ENCODE measurements at places on chromosomes 4 and X.

- no peak for DNase-seq
These were observed 48.3 kb downstream of the ZAR1 start for GRCh38 chr4:48538358-48538757.

GRCh38 chr4:153021276-153021675 lies 85.2 kb downstream of the FHDC1 start:
- DNase-seq, result no peak

GRCh38 chrX:4579999-4580398 lies 866.5 kb upstream of the PRKX start:
- DNase-seq, result no peak

DNA sequence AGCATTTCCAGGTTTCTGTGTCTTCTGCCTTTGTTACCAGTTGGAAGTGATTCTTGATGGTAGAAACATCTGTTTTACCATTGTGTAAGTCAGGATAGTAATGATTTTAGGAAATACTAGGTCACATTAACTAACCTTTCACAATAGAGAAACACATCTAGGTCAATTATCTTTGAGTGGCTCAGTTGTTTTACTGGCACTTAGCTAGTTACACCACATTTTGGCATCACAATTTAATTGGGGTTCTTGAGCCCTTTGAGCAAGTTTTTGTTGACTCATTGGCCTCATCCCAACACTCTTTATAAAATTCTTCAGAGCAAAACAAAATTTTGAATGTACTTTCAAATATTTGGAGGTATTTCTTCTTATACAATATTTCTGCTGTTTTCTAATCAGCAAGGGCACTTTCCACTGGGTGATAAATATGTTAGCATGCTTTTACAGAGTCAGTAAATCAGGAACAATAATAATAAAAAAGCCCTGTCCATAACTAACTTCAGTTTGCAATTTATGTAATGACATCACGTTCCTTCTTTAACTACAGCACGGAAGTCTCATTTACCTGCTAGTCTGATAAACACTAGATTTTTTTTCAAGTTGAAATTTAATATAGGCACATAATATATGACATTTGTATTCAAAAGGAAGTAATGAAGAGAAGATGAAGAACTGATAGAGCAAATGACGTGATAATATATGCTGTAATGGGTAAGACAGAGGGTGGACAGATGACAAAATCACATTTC lies 64.8 kb upstream of the GK2 start:
- no peak for DNase-seq

DNA sequence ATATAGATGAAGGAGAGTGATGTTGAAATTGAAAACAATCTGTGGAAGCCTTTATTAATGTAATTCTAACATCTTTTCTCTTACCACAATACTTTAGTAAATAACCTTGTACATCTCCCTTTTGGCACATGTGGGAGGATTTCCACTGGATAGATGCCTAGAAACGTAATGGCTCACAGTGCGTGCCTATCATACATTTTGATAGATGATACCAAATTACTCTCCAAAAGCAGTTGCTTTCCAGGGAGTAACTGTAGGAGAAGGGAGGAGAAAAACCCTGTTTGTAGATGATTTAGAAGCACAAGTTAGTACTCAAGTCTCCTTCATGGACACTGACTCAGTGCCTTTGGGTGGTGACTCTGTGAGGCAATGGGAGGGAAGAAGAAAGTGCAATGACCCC lies 476.3 kb downstream of the CCSER1 start:
- DNase-seq, result no peak

- DNase-seq, result no peak
These were observed 84.2 kb downstream of the CNOT6L start for GRCh38 chr4:77734928-77735327.

GRCh38 chr4:184389978-184390900 lies 84.1 kb downstream of the IRF2 start:
- DNase-seq, result no peak

GRCh38 chr4:153518001-153518400 lies 51.8 kb downstream of the TMEM131L start:
- DNase-seq, result no peak

DNA sequence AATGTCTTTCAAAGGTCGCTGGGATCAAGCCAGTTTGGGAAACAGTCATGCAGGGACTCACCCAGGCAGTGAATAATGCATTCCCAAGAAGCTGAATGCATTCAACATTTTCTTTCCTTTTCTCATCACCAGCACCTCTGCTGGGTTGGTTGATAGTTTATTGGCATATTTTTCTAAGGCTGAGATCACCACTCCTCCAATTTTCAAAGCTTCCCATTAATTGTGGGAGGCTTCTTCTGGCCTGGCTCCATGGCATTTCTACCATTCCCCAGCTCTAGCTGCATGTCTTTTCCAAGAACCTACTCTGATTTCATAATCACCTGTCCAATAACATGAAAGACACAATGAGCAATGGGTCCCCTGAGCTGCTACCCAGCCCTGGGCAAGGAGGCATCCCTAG lies 35.8 kb downstream of the CHRDL1 start:
- DNase-seq, result no peak

DNA sequence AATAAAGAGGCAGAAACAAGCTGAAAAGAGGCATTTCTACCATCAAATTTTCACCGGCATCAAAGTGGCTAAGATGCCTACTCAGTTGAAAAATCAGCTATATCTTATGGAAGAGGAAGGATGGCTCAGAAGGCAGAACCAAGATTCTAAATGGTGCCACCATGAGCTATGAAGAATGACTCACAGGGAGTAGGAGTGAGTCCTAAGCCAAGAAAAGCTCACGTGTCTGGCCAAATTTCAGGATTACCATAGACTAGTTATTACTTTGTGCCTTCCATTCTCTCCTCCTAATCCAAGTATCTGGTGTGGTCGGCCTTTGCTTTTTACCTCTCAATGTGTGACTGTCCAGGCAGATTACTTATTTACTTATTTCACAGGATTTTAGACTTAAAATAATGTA lies 54.8 kb downstream of the BMP3 start:
- DNase-seq, result no peak

DNA sequence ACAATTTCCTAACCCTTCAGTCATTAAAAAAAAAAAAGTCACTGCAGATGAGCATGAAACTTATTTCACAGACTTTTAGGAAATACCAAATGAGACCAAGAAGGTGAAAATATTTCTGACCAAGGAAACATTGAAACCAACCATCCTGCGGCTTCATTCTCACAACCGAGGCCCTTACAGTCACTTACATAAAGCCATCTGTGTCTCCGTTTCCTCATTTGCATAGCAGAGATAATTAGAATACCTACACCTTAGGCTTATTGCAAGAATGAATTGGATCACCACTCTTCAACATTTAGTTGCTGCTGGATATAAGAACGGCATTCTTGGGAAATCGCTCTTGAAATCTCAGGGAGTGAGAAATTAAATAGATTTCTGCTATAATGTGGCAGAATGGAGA lies 356.2 kb downstream of the HS3ST1 start:
- DNase-seq, result no peak

DNA sequence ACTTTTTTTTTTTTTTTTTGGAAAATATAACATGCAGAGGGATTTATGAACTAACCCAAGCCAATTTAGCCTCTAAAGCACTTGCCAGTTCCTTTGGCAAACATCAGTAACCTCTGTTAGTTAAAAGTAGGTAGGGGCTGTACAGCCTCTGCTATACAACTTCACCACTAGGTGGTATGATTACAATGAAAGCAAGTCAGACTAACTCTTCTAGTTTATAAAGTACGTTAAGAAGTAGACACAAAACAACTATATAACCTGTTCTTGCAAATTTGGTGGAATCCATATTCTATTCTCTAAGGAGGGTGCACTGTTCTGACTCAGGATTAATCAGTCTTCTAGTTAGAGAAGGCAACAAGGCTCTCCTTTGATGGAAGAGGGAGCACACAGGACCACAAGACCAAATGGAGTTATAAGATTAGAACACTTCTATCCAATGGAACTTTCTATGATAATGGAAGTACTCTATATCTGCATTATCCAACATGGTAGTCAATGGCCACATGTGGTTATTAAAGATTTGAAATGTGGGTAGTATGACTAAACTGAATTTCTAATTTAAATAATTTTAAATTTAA lies 12.8 kb downstream of the AIMP1 start:
- no peak for DNase-seq

GRCh38 chr4:95155759-95156451 lies 392.9 kb downstream of the UNC5C start:
- no peak for DNase-seq

DNA sequence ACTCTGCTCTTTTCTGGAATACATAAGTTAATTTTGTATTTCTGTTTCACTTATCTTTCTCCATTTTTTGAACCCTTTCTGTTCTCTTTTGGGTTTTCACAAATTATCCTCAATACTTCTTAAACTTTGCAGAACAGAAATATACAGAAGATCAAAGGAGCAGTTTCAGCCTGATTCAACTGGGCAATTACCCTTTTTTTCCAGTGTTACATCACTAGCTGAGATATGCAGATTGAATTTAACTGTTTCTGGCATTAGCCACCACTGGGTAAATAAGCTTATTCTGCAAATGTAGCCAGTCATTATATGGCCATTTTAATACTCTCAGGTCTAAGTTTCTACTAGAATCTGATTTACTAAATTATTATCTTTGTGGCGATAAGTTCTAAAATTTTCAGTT lies 66.9 kb upstream of the GRID2 start:
- DNase-seq, result no peak

- DNase-seq, result no peak
These were observed 96.5 kb downstream of the CHRDL1 start for GRCh38 chrX:110699109-110699508.

GRCh38 chrX:639151-639550 lies 8.6 kb downstream of the SHOX start:
- no peak for DNase-seq

GRCh38 chr4:1851575-1852410 lies 4.2 kb downstream of the LETM1 start:
- no peak for DNase-seq

DNA sequence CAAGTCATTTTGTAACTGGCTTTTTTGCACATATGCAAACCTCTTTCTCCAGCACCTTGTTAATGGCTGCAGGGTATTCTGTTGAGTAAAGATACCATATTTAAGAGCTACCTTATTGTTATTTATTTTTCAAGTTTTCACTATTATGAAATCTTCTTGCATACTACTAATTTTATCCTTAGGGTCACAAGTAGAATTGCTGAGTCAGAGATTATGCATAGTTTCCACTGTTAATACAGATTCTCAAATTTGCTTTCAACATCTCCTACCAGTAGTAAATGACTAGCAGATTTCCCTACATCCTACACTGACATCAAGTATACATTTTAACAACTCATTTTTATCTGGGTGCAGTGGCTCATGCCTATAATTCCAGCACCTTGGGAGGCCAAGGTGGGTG lies 112.6 kb downstream of the RELL1 start:
- no peak for DNase-seq

GRCh38 chr4:23422878-23423277 lies 467.0 kb downstream of the PPARGC1A start:
- no peak for DNase-seq

- no peak for DNase-seq
These were observed 276.1 kb downstream of the NR3C2 start for GRCh38 chr4:148166132-148166591.

DNA sequence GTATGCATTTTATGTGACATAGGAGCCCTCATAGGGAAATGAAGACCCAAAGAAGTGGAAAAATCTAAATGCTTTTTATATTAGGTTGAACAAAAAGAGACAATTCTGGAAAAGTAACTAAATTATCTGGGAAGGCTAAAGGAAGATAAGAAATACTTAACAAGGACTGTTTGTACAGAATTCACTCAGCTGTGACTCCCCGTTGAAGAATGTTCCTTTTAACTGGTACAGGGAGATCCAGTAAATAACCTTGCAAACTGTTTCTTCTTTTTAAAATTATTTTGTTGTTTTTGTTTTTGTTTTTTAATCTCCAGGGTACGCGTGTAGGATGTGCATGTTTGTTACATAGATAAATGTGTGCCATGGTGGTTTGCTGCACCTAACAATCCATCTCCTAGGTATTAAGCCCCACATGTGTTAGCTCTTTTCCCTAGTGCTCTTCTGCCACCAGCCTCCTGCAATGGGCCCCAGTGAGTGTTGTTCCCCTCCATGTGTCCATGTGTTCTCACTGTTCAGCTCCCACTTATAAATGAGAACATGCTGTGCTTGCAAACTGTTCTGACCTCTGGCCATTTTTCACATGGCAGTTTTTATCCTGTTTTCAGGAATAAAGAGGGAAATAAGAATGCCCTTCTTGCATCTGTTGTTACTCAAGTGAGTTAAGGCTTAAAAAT lies 81.7 kb downstream of the PWWP3B start:
- DNase-seq, result no peak

DNA sequence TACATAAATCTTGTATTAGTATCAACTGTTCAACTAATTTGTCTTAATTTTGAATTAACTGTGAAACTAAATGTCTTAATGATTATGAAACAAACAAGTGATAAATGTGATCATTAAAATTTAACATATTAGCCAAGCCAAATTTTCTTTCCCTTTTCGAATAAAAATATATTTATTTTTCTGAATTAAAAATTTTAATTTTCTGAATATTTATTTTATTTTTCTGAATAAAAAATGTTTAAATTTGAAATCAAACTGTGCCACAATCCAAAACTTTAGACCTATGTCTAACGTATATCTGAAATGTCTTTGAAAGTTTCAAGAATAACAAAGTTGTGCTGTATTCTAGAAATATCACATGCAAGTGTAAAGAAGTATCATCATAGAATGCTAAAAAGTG lies 4.7 kb downstream of the GABRA2 start:
- no peak for DNase-seq
